ENCODE measurements at places on chromosomes 16 and 17.

DNA sequence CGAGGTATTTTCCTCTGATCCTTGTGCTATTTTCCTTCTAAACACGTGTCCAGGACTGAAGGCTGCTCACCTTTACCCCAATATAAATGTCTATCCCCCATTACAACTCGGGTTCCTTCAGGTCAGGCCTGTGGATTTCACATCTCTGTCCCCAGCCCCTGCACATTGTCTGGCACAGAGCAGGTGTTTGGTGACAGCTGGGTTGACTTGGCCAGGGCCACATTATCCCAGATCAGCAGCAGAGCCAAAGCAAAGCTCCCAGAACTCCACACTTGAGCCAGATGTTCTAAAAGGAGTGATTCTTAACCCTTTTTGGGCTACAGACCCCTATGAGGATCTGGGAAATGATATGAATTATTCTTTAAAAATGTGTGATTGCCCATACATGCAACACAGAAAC is 18.0 kb upstream of the SPATA32 start:
- no peak for DNase-seq

DNA sequence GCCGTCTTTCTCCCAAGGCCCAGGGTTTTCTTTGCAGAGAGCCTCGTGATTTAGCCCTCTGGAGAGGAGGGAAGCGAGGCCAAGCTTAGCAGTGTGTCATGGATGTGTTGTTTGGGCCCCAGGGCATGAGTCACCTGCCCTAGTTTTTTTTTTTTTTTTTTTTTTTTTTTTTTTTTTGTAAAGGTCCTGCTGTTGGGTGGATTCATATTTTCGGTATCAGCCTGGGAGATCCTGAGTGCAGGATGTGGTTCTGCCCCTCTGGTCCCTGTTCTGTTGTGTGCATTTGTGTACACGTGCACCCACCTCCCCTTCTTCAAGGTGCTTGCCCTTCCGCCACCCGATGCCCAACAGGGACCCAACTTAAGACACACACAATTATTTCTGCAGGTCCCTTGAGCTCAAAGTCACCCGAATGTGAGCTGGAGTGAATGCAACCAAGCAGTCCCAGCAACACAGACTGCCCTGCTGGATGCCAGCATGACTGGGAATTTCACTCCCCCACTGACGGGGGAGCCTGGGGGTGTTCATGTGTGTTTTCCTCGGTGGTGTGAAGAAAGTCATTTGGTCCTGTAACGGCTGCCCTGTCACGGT is 265.8 kb upstream of the TNRC6C start:
- no peak for DNase-seq

DNA sequence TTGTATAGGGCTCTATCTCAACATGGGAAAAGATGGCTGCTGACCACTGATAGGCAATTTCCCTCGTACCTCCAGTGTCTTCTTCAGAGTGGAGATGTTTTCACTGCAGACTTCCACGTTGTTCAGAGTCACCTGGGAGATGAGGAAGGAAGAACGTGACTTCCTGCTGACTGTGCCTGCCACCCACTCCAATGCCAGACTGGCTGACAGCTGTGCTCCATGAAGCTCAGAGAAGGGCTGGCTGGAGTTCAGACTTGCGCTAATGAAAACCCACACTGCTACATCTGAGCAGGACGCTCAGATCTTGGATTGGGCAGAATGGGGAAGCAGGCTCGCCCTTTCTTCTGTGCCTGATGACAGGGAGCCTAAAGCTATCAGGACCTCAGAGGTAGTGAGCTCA is 33.1 kb downstream of the COG4 start:
- DNase-seq, result peak; percentile 37

DNA sequence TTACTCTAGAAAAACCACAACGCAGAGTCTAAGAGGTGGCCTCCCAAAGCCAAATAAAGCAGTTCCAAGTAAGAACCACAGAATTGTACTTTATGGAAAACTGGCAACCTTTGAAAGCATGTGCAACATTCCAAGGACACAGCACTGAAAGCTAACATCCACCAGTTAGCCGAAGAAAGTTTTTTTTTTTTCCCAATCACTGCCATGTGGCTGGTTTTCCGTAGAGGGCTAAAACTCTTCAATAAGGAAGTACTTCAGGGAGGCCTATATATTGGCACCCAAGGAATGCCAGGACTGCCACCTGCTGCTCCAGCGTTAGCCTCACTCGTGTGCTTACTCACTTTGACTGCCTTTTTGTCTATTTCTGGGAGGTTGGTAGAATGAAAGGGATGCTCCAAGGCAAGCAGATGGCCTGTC is 25.2 kb downstream of the CEP95 start:
- no peak for DNase-seq

DNA sequence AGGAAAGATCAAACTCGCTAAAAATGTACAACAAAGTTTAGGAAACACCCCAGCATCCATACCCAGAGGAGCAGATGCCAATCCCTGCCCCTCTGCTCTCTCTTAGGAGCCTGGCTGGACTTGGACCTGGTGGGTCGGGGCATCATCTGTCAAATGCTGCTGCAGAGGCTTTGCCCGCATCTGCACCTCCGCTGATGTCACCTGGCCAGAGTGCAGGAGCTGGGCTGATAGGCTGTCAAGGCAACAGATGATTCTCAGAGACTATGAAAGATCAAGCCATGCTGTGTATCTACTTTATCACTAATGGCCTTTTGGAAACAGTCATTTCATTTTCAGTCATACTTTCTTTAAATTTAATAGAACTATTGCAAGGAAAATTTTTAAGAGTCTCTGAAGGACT is 15.9 kb upstream of the LCMT1 start:
- no peak for DNase-seq

GRCh38 chr16:77227745-77228144 is 28.5 kb downstream of the SYCE1L start:
- no peak for DNase-seq

DNA sequence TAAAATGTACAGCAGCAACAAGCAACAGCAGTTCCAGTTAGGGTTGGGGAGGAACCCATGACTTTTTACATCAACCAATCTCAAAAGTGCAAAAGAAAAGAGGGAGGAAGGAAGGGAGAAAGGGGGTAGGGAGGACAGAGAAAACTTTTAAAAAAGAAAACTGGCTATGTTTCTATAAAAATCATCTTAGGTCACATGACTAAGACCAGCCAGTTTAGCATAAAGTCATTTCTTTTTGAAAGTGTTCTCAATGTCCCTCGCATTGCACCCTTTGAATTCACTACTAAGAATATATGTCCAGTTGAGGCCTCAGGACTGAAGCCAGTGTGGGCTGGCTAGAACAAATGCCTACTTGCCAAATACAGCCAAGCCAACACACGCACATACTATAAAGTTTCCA is 28.9 kb downstream of the DCUN1D3 start:
- no peak for DNase-seq

DNA sequence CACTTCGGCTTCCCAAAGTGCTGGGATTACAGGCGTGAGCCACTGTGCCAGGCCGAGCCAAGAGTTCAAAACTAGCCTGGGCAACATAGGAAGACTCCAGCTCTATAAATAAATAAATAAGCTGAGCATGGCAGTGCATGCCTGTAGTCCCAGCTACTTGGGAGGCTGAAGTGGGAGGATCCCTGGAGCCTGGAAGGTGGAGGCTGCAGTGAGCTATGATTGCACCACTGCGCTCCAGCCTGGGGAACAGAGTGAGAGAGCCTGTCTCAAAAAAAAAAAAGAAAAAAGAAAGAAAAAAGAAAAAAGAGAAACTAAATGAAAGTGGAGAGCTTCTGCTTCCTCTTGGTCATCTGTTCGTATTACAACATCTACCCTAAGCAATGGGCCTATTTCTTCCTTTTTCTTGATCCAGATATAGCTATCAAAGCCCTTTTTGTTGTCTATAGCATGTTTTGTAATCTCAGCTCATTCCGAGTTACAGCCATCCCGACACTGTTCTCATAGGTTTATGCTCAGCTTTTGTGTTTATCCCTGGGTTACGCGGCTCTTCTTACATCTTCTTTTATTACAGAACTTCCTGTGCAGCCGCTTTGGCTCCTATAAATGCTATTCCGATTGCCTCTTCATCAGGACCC is 14.1 kb upstream of the MAPK3 start:
- DNase-seq, result no peak

GRCh38 chr16:87451563-87452210 is 41.1 kb downstream of the ZCCHC14 start:
- no peak for DNase-seq

- no peak for DNase-seq
Measured at GRCh38 chr17:49556223-49556943, 19.3 kb upstream of the NXPH3 start.
